NB4 (cell line): ENCODE measurements at places on chromosomes 13 and 19.

- peak; percentile 68 for DNase-seq
Measured at GRCh38 chr19:10113964-10114650, 2.6 kb downstream of the P2RY11 start.

- DNase-seq, result no peak
Measured at GRCh38 chr19:2374808-2375207, 14.7 kb downstream of the TMPRSS9 start.

GRCh38 chr13:59480396-59481259 lies 683.1 kb downstream of the DIAPH3 start:
- DNase-seq, result no peak

DNA sequence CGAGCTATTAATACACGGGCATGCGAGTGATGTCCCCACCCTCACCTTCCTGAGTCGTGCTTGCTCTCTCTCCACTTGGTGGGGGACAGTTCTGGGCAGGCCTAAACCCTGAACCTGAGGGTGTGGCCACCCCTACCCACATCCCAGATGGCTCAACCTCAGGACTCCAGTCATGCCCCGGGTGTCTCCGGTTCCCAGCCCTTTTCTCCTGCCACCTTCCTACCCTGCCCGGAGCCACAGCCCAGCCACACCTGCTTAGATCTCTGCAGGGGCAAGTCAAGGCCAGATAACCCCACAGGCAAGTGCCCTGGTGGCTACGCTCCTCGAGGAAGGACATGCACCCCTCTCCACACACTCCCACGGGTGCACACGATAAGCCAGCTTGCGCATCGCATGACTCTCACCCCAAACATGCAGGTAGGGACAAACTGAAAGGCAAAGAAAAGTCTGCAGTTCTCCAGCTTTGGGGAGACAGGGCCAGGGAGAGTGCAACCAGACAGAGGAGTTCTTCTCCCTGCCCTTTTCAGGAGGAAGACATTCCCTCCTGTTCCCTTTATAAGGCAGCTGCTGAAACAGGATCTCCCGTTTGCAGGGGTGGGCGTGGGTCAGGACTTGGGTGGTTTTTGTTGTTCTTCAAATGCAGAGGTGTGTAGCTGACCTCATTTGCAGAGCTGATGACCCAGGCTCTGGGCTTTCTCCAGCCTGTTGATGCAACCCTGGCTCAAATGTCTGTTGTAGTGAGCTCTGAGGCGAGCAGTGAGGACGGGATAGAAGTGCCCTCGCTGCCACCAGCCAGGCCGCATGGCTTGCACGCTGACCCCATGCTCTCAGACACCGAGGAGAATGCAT lies 88.6 kb downstream of the DPF1 start:
- DNase-seq, result no peak

GRCh38 chr13:100361504-100361903 lies 227.1 kb downstream of the GGACT start:
- peak; percentile 26 for DNase-seq

GRCh38 chr13:99063178-99063577 lies 85.3 kb upstream of the DOCK9 start:
- no peak for DNase-seq

DNA sequence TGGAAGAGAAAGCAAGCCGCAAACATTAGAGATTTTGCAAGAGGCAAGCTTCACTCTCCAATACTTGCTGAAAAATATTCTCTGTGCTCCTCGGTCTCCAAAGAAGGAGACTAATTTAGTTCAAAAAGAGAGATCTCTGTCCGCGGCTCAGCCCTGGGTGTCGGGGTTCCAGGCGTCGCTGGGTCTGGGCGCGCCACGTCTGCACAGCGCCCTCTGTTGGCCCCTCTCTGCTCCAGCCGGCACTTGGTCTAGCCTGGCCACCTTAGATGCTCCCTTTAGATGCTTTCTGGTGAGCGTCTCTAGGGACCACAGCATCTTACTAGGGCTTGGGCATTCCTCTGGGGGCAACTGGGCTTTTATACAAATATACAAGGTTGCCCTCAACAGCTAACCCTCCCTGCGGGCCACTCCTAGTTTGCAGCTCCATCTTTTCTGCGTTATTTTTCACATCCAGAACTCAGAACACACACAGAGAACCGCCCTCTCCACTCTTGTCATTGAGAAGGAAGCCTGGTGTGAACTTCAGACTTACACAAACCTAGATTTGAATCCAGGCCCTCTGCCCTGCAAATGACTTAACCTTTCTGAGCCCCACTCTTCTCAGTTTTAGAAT lies 78.3 kb downstream of the CYSLTR2 start:
- peak; percentile 78 for DNase-seq

DNA sequence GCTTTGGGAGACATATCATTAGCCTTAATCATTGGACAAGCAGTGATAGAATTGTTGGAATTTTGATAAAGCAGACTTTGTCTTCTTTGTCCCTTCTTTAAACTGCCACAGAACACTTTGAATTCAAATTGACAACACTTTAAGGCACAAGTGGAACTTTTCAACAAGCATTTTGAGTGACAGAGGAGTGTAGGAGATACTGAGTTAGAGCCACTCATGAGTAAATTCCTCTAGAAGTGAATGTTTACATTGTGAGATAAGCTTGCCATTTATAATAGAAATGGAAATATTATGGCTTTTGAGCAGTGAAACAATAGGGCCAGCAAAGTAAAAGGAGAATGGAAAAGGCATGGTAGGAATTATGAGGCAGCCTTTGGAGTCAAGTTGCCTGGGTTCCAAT lies 515.8 kb downstream of the SLITRK6 start:
- DNase-seq, result no peak

DNA sequence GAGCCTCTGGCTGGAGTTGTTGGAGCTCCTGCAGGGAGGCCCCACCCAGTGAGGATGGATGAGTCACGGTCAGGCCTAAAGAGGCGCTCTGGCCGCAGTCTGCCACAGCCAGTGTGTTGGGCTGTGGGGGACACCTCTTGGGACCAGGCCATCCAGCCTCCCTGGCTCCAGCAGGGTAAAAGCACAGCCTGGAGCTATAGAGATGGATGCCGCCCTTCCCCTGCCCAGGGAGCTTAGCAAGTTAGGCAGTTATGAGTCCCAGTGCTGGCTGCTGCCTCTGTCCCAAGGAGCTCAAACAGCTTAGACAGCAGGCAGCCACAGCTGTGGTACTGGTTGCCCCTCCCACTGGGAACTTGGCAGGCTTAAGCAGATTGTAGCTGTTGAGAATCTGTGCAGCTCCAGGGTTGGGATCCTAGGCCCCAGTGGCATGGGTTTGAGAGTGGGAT lies 100.9 kb downstream of the NDFIP2 start:
- DNase-seq, result no peak

DNA sequence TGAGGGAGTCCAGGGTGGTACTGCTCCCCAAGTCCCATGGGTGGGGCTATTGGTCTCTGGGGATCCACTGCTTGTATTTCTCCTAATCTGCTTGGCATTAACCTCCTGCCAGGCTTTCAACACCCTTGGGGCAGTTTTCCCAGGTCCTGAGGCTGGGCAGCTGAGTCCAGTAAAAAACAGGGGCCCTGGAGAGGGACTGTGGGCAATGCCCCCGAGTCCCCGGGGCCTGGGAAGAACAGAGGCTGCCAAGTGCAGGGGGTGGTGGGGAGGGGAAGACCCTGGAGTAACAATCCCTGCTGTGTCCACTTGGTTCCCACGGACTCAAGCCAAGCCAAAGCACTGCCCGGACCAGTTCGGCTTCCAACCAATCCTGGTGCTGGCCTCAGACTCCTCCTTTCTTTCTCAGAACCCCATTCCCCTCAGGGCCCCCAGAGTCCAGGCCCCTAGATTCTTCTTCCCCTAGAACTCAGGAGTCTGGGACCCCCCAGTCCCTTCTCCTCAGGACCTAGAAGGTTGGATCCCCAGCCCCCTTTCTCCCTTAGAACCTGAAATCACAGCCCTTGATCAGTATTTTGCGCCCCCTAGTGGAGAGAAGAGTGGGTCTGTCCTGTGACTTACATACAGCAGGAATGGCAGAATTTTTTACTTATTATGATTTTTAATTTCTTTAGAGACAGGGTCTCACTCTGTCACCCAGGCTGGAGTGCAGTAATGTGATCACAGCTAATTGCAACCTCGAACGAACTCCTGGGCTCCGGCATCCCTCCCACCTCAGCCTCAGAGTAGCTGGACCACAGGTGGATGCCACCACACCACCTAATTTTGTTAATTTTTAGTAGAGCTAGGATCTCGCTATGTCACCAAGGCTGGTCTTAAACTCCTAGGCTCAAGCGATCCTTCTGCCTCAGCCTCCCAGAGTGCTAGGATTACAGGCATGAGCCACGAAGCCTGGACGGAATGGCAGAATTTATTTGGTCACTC lies 3.7 kb upstream of the CLPTM1 start:
- peak; percentile 76 for DNase-seq

DNA sequence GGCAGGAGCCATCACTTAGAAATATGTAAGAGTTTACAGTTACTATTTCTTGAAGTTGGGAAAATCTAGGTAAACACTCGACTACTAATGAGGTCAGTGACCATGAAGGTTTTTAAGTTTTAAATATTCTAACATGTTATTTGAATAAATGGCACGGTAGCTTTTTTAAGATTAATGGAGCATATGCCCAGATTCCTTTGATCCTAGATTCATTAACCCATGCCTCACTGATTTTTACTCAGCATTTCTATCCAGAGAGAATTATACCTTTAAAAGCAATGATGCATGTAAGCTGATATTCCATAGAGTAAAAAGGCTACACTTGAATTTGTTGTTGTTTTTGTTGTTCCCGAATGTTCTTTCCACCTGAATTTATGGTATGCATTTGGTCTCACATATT lies 541.4 kb downstream of the DACH1 start:
- DNase-seq, result no peak

- DNase-seq, result no peak
Measured at GRCh38 chr13:79935121-79935520, 405.8 kb downstream of the SPRY2 start.

- no peak for DNase-seq
Measured at GRCh38 chr19:7177926-7178325, 108.4 kb downstream of the ZNF557 start.
